Stimulated activated CD4-positive, alpha-beta T cell treated with anti-CD3 and anti-CD28 coated beads, Interleukin-1b, Interleukin-23, amount 100 ng/mL, for 1 hour (primary cell): ENCODE measurements at places on chromosomes 3 and 15.

DNA sequence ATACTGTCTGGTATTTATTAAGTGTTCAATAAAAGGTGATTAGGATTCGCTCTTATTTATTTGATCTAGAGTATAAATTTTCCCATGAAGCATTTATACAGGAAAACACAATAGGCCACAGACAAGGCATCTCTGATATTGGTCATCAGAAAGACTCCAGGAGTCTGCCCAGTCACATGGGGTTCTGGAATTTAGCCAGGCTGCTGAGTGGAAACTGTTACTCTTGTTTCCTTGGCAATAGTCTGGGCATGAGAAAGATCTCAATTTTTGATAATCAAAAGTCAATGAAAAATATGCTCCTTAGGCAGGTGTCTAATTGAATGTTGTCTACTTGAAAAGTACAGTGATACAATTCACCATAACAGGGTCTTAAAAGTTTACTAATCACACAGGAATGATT lies 161.2 kb downstream of the FRMD5 start:
- DNase-seq: no peak

DNA sequence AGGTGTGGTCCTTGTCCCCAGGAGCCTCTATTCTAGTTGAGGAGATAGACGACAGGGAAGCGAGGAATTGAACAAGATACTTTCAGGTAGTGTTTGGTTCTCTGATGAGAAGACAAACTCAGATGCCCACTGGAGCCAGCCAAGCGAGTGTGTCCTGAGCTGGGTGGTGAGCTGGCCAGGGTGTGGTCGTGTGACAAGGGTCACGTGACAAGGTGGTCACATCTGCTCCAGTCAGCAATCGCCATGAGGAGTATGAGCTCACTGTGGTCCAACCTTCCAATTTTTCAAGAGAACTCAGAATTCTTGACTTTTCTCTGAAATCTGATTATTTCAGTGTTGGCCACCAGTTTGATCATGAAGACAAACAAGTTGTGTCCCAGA lies 39.5 kb downstream of the SLC6A6 start:
- no peak for DNase-seq

DNA sequence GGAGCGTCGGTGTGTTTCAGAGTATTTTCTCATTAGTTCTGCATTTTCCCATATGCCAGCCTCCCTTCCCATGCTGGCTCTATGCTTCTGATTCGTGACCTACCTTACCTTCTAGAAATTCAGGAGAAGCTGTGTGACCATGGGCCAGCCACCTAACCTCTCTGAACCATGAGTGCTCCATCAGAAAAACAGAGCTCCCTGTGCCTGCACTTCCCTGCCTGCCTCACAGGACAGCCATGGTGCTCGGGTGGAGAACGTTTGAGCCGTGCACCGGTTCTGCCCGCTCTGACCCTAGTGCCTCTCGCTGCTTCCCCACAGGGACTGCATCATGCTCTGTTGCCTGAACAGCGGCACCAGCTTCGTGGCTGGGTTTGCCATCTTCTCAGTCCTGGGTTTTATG lies 74.5 kb upstream of the SLC6A1 start:
- no peak for DNase-seq

GRCh38 chr15:68730976-68731897 lies 89.5 kb downstream of the ANP32A start:
- no peak for DNase-seq

DNA sequence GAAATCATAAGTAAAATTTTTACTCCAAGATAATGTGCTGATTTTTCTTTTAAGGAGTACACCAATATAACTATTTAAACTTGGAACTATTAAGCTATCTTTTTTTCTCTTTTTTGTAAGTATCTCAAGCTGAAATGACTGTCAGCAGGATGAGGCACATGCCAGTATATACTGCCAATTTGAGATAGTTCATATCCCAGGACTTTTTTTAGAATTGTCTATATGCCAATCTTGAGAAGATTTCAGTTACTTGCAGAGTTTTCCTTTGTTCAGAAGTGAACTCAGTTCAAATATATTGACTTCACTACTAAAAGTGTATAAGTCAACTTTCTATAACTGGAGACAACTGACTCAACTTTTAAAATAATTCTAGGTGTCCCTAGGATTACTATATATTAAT lies 181.7 kb upstream of the ZNF717 start:
- DNase-seq: no peak

DNA sequence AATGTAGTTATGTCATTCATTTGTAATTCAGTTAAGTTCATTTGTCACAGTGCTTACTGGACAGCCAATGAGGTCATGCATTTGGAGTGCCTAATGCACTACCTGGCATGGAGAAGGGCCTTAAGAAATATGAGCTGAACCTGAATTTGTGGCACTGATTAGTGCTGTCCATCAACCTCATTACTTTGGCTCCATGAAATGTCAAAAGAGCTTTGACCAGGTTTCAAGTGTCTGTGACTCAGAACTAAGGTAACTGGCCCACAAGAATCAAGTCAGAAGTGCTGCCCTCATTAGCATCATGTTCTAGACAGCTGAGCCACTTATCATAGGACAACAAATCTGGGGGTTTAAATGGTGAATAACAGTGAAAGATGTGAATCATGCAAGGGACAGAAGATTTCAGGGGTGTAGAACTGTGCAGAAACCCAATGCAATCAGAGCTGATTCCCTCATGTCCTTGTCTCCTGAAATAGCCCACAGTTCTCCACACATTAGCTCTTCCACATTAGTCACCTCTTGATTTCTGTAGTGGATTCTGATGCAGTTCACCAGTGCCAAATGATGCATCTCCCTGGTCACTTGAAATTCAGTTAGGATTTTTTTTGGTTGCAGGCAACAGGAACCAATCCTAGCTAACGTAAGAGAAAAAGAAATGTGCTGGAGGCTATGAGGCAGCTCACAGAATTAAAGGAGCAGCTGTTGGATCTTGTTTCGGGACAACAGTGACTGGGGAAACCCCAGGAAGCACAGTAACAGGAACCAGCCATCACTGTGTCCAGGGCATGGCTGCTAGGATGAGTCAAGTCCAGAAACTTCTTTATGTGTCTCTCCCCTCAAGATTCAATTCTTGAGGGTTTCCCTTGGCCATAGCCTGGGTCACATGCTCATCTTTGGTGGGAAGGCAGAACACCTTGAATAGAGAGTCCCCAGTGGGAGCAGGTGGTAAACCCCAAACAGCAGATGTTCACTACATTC lies 38.7 kb downstream of the CHST2 start:
- no peak for DNase-seq

DNA sequence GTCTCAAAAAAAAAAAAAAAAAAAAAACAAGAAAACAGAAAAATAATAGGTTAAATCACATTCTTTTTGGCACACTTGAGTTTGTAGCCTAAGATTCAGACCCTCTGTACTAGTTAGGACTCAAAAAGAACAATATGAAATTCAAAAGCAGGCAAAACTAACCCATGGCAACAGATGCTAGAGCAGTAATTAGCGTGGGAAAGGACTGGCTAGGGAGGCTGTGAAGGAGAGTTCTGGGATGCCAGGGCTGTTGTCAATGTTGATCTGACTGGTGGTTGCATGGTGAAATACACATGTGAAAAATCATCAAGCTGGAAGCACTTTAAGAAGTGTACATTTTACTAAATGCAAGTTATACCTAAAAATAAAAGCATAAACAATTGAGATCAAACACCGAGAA lies 35.6 kb downstream of the KLHL6 start:
- no peak for DNase-seq

GRCh38 chr3:134761213-134761612 lies 33.8 kb upstream of the EPHB1 start:
- no peak for DNase-seq

DNA sequence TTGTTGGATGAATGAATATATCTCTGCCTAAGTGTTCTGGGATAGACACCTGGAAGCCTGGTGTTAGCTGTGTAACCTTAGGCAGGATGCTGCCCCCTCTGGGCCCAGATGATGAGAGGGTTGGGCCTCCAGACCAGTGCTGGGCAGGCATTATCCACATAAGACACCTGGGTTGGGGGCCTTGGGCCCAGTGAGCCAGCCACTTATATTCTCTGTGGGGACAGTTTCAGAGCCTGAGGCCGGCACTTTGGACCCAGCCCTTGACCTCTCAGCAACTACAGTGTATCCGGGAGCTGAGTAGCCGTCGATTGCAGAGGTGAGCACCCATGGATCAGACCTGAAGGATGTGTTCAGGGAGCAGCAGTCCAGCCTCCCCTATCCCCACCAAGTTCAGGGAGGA lies 2.2 kb downstream of the HEMK1 start:
- DNase-seq: no peak

DNA sequence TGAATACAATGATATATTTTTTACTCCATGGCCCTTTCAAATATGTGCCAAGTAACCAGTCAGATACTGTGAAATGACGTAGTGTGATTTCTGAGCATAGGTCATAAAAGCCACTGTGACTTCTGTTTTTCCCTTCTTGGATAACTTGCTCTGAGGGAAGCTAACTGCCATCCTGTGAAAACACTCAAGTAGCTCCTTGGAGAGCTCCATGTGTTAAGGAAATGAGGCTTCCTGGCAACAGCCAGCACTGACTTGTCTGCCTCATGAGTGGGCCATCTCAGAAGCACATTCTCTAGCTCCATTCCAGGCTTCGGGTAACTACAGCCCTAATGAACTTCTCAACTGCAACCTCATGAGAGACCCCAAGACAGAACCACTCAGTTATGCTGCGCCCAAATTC lies 9.5 kb upstream of the CCDC80 start:
- DNase-seq: no peak

DNA sequence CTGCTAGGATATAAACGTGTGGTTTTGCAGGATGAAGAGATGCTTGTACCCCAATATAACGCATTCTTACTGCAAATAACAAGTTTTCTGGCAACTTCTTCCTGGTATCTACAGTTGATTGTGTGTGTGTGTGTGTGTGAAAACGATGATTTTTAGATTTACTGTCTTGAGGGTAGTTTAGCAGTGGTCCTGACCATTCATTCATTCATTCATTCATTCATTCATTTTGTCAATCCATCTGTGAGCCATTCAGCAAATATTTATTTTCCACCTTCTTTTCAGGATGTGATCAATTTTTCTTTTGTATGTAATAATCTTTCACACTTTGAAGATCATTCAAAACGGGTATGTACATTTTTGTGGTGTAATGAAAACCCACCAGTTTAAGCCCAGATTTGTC lies 250.7 kb downstream of the PTPRG start:
- no peak for DNase-seq

GRCh38 chr3:13884851-13885703 lies 5.2 kb upstream of the WNT7A start:
- no peak for DNase-seq

- DNase-seq: no peak
These were observed 278.6 kb upstream of the GPR149 start for GRCh38 chr3:154708554-154708953.

DNA sequence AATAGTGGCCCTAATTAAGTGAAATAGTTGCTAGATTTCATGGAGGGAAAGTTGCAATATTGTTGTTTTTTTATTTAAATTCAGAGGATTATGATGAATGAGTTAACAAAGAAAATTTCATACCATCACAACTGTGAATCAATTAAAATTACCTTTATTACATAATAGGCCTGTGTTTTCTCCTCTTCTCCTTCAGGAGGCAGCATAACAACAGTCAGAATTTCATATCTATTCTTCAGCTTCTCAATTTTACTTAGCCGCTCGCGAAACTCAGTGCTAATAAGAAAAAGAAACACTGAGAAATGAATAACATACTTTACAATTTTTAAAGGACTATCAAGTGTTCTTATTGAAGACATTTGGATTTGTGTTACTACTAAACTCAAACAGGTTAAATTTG lies 29.4 kb downstream of the TTC14 start:
- no peak for DNase-seq

DNA sequence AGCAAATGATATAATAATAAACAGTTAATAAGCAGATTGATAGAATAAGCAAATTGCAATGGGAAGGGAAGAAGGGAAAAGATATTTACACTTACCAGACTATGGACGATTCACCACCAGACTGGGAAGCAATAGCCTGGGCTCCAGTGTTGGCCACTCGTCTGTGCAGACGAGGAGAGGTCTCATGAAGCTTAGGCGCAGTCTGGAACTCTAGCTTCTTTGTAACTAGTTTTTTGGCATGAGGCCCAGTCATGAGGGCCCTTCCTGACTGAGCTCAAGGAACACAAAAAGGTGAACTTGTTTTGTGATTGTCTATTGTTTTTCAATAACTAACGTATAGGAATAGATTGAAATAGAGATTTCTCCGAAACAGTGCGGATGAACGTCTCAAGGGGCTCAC lies 63.3 kb upstream of the GATM start:
- DNase-seq: no peak

- no peak for DNase-seq
These were observed 11.0 kb upstream of the BFSP2 start for GRCh38 chr3:133388696-133389395.

GRCh38 chr3:155958676-155959075 lies 88.2 kb downstream of the GMPS start:
- DNase-seq: no peak

- no peak for DNase-seq
These were observed 132.2 kb downstream of the TGFBR2 start for GRCh38 chr3:30738605-30739004.

GRCh38 chr15:25486051-25486450 lies 47.2 kb upstream of the UBE3A start:
- no peak for DNase-seq

- DNase-seq: no peak
These were observed 191.9 kb downstream of the STT3B start for GRCh38 chr3:31724651-31725050.

DNA sequence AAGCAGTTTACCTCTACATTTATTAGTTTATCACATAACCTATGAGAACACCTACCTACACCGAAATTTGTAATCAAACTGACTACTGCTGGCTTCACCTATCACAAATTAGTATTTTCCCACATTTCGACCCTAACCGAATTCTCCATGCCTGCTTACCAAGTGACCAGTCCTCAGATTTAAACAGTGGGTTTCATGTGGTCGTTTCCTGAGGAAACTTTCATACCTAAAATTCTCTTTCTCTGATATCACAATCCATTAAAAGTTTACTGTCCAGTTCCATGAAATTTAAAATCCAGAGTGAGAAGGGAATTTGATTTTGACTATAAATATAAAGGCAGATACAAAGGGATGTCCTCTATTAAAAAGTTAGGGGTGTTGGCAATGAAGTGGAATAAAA lies 1.9 kb downstream of the PLOD2 start:
- no peak for DNase-seq

- DNase-seq: no peak
These were observed 27.1 kb downstream of the P2RY12 start for GRCh38 chr3:151357463-151357850.

GRCh38 chr3:170506556-170506955 lies 79.3 kb downstream of the SLC7A14 start:
- DNase-seq: no peak

GRCh38 chr3:178263236-178263916 lies 272.9 kb upstream of the KCNMB2 start:
- DNase-seq: no peak

DNA sequence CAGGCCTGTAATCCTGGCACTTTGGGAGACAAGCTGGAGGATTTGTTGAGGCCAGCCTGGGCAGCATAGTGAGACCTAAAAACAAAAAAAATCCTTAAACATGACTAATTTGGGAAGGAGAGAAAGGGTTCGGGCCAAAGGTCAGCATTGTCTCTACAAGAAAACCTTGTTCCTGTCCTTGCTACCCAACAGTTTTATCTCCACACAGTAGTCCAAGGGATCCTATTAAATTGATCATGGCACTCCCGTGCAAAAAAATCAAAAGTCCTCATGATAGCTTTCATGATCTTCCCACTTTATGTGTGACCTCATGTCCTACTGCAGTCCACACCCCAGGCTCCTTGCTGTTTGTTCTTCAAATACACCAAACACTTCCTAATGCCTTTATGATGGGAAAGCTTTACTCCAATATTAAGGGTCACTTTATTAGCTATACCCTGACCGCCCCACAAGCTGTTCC lies 4.2 kb downstream of the RPL15 start:
- no peak for DNase-seq
